Renal pelvis (tissue), 12 donors: ENCODE measurements at places on chromosomes 7 and 10. TPM values are rescaled to one million over a fixed set of nuclear protein-coding genes. Genes with fewer than 3 reads are reported as not detected.

The PARG gene
- polyA plus RNA-seq, result 41.6 TPM

The CALML3 gene
- polyA plus RNA-seq, result not detected

The AGMO gene
- 0.66 TPM for polyA plus RNA-seq

The GNAT3 gene
- polyA plus RNA-seq, result not detected

The MKX gene
- 0.28 TPM for polyA plus RNA-seq

The LRRC18 gene
- 0.06 TPM for polyA plus RNA-seq

The ZSCAN25 gene
- polyA plus RNA-seq, result 20.8 TPM

The GPRIN2 gene
- polyA plus RNA-seq, result 3.7 TPM

The PIP gene
- polyA plus RNA-seq, result not detected

GRCh38 chr7:131302876-131303707 lies 24.6 kb upstream of the MKLN1 start:
- DNase-seq, result no peak

GRCh38 chr7:16836481-16836880 lies 31.7 kb upstream of the AGR2 start:
- no peak for DNase-seq

GRCh38 chr10:132977807-132978206 lies 35.4 kb upstream of the CFAP46 start:
- DNase-seq, result no peak

DNA sequence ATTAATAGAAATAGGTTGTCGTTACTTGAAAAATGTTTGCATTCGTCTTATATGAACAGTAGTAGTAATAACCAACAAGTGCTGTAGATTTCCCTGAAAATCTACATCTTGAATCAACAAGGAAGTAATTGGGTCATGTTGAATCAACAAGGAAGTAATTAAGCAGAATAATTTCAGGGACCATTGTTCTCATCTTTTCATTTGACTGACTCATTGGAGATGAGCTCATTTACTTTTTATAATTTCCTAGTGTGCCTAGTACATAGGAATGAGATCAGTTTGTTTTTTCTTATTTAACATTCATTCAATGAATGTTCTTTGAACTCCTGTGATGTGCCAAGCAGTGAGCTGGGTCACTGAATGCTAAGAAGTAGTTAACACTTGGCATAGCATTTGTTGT lies 8.2 kb downstream of the CLDN12 start:
- no peak for DNase-seq

DNA sequence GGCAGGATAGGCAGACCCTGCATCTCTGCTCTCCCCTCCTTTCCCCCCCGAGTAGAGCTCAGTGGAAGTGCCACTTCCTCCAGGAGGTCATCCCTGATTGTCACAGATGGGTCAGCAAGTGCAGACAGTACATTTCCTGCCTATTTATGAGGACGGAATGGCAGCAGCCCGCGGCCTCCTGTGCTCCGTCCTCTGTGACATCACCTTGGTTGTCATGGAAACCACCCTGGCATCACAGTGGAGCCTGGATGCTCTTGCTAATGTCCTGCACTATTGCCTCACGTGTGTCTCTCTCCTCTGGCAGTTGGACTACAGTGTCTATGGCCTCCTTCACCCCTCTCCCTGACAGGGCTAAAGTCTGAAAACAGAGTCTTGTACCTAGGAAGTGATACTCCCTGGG lies 148.6 kb downstream of the SH3PXD2A start:
- DNase-seq, result no peak

- no peak for DNase-seq
Measured at GRCh38 chr10:97718659-97719142, 5.2 kb downstream of the MARVELD1 start.

GRCh38 chr7:142568435-142569097 lies 180.7 kb upstream of the PRSS1 start:
- DNase-seq, result no peak

GRCh38 chr7:25884265-25884828 lies 267.7 kb upstream of the NFE2L3 start:
- DNase-seq, result no peak

- DNase-seq, result no peak
Measured at GRCh38 chr10:70198696-70199466, 28.6 kb upstream of the SAR1A start.

DNA sequence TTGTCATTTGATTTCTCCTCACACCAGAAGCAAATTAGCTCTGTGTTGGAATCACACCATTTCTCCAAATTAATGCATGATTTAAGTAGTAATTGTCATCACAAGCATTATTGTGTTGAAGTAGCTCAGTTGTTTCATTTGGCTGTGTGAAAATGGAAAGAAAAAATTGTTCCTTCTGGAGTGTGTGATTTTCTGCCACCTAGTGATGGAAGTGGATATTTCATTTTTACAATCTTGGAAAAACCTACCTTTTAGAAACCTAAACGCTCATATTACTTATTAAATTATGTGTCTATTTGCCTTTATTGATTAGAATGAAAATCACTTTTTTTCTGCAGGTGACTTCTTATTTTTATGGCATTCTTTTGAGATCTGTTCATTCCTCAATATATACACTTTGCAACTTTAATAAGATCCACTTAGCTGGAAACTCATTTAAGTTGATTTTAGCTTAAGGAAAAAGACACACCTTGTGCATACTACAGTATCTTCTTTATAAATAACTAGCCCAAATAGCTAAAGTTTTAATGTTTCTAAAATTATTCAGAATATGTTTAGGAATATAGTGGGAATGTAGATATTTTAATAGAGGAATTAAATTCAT lies 50.0 kb downstream of the SRI start:
- DNase-seq, result peak; percentile 12

DNA sequence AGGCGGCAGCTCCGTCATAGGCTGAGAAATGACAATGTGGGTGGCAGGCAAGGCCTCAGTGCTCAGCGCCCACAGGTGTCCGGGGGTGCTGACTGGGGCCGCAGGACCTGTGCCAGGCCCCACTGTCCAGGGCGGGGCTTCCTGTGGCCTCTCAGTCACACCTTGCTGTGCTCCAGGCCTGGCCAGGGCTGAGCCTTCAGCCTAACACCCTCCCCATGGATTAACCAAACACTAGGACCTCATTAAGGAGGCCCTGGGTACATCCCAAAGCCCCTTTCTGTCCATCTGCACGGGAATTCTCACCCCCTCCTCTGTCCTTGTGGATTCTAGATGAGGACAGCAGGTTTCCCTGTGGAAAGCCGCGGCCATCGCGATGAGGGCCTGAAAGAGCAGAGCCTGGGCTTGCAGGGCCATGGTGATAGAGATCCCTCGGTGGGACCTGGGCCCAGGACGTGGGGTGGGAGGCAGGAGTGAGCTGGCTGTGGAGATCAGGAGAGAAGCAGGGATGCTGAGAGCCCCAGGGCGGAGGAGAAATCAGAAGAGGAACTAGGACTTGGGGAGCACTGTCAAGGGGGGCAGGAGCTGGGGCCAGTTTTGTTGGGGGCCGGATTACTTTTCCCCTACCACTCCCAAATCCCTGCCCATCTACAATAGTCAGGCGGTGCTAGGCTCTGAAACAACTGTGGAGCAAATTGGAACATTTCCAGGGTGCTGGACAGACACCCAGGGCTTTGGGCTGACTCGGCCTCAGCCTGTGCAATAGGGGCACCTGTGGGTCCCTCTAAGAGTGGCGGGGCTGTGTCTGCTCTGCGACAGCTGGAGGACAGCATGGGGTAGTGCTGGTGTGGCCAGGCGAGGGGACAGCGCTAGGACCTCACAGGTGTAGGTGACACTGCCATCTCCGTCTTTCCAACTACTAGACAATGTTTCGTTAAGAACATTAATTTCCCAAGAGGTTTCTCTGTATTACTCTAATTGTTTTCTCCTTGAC lies 23.3 kb upstream of the MNX1 start:
- no peak for DNase-seq

- no peak for DNase-seq
Measured at GRCh38 chr10:53786236-53786900, 1013.8 kb upstream of the MBL2 start.

GRCh38 chr10:101227429-101228152 lies 1.7 kb downstream of the LBX1 start:
- no peak for DNase-seq

DNA sequence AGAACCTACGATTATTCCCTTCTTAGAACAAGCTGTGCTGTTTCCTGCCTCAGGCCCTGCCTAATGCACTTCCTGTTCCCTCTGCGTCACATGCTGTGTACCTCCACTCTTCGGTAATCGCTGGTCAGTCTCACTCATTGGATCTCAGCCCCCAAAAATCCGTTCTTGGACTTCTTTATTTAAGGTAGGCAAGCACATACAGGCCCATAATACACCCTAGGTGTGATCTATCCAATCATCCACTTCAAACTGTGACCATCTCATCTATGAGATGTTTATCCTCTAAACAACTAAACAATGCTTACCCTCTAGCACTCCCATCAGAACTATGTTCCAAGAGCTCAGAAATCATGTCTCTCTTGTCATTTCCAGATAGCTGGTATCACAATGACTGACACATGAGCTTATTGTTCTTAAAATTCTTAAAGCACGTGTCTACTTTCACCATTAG lies 83.9 kb downstream of the CADPS2 start:
- DNase-seq, result no peak

DNA sequence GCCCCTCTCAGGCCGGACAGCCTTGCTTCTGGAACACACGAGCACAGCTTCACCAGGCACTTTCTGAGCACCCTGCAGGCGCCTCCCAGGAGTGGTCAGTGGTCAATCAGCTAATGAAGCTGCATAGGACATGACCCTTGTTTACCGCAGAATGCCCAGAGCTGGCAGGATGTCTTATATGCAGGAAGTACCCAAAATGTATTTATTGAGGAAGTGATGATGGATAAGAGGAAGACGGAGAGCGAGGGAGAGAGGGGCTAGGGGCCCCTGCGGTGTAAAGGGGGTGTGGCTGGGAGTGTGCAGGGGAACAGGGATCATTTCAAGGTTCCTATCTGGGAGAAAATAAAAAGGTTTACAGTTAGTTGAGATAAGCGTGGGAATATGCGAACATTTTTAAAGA lies 3.3 kb downstream of the CYP2E1 start:
- DNase-seq, result no peak

GRCh38 chr10:112763916-112764520 lies 186.0 kb upstream of the TCF7L2 start:
- DNase-seq, result no peak

- no peak for DNase-seq
Measured at GRCh38 chr10:100303724-100304319, 17.3 kb upstream of the BLOC1S2 start.
